Mesenchymal stem cell (in vitro differentiated cells and primary cell): ENCODE measurements at places on chromosomes 2 and 18.

- DNase-seq, result no peak
Observed at GRCh38 chr18:23391156-23391555, 61.9 kb upstream of the RIOK3 start.

DNA sequence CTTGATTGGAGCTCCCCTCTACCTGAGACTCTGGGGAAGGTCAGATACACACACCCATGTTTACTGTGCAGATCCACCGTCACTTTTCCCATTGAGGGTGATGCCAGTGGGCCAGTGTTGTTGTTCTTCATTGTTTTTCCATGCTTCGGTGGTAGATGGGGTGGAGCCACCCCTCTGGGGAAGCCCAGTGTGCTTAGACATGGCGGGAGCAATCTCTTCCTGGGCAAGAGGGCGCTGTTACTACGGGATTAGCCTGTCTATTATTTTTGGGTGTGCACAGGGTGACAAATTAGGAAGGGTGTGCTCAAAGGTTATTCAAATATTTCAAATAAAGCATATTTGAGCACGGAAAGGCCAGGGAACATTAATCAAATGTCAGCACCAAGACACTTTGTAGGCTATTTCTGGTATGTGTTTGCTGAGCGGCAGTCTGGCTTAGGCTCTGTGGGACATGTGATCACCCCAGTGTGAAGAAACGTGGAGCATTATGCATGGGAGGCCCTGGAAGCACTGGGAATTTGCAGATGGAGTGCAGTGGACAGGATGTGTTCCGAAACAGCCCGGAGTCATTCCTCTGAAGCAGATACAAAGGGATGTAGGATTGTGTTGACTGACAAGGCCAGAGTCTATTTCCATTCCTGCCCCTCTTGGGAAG, 34.8 kb upstream of the SMIM21 start:
- no peak for DNase-seq

GRCh38 chr2:69298261-69298660, 88.8 kb downstream of the GFPT1 start:
- DNase-seq, result peak; percentile 91

DNA sequence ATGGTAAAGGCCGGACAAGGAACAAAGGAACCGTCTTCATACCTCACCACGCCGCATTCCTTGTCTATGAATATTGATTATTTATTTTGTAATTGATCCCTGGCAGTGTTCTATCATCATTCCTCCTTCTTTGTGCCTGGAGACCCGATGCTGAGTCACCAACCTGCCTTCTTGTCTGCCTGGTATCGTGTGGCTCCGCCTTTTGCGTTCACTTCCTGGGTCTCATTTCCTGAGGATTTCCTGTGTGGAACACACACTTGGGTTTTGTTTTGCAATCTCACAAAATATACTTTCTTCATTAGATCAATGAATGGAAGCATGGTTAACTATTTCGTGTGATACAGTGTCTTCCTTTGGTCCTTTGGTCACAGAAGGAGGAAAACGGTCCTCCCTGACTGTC, 95.5 kb upstream of the SNTG2 start:
- no peak for DNase-seq

DNA sequence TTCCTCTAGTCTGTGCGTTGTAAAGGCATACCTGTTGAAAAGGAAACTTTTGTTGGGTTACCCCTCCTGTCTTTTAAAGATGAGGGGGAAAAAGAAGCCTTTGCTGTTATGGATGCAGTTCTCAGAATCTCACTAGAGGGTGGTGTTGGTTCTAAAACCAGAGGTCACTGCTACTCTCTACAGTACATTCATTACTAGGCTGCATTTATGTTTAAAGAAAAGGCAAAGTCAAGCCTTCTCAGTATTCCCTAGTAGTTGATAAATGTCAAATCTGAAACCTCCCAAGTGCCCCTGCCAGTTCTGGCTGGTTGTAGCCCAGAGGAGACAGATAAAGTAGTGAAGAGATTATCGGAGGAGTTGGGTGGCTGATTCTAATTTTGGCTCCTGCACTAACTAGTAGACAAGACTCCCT, 1.4 kb upstream of the PLCL1 start:
- peak; percentile 65 for DNase-seq

DNA sequence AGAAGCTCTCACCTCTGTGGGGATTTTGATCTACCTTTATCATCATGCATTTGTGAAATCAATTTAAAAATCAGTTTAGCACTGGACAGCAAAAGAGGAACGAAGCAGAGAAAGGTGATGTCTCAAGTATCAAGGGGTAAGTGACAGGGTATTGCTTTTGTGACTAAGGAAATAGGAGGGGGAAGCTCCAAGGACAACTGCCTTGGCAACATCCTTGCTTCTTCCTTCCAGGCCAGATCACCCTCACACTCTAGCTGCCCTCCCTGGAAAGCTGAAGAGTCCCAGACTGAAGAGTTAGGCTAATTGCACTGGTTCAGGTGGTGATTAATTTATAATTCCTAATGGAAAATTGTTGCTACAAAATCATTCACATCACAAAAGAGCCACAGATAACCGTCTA, 859.1 kb upstream of the ACVR2A start:
- no peak for DNase-seq

GRCh38 chr2:207317378-207317984, 151.7 kb upstream of the KLF7 start:
- DNase-seq, result no peak

- no peak for DNase-seq
Observed at GRCh38 chr2:216188559-216188850, 79.4 kb downstream of the XRCC5 start.

- DNase-seq, result no peak
Observed at GRCh38 chr2:51013933-51014526, 17.9 kb downstream of the NRXN1 start.

- no peak for DNase-seq
Observed at GRCh38 chr18:79855147-79855933, 57.6 kb downstream of the KCNG2 start.

DNA sequence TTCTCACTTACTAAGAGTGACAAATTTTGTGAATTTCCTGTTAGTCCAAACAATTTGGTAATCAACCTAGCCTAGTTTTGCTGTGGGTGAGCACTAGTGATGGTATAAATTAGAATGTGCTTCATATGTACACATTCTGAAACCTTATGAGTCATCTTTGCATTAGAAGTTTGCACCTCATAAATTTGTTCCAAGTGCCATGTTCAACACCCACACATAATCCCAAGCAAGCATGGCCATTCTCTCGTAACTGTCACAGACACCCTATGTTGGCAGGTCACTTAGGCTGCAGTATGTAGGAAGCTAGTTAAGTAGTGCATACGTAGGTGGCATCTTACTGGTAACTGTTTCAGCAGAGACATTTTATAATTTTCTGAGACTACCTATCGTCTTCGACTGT, 46.9 kb downstream of the NAB1 start:
- DNase-seq, result no peak

DNA sequence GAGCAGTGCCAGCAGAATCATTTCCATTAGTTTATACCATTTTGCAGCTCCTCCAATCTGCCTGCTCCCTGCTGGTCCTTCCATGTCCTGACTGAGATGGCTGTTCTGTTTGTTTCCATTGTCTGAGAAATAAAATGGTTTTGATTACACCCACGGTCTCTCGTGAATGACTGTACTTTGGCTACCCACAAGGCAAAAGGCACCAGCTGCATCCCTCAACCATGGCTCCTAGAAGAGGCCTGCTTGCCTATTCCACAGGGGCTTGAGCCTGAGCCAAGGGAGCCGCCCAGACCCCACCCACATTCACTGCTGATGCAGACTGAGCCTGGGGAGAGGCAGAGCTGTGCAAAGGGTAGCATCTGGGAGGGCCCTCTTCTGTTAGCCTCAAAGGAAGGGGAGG, 31.2 kb downstream of the MARCHF4 start:
- no peak for DNase-seq

DNA sequence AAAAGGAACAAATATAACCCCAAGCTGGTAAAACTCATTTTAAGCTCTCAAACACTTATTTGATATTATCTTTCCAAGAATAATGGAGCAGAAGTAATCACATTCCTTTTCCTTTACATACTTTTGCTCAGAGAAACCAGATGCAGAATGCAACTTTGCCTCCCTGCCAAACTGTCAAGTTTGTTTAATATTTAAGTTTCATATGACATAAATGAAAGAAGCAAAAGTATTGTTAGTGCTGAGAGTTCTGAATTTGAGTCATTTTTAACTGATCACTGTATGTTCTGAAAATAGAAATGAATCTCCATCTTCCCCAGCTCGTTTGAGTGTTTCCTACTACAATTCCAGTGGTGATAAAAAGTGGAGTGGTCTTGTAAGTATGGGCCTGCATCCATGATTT, 423.4 kb downstream of the PID1 start:
- no peak for DNase-seq

- DNase-seq, result no peak
Observed at GRCh38 chr2:182230561-182230960, 196.3 kb downstream of the PDE1A start.

DNA sequence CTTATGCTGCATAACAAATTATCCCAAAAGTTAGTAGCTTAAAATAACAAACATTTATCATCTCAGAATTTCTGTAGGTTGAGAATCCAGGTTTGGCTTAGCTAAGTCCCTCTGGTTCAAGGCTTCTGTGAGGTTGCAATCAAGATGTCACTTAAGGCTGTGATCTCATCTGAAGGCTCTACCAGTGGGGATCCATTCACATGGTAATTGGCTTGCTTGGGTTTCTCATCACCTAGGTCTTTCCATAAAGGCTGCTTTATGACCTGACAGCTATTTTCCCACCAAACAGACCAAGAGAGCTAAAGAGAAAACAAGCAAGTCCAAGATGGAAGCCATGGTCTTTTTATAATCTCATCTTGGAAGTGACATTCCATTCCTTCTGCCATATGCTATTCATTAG, 137.3 kb downstream of the DTNA start:
- no peak for DNase-seq

DNA sequence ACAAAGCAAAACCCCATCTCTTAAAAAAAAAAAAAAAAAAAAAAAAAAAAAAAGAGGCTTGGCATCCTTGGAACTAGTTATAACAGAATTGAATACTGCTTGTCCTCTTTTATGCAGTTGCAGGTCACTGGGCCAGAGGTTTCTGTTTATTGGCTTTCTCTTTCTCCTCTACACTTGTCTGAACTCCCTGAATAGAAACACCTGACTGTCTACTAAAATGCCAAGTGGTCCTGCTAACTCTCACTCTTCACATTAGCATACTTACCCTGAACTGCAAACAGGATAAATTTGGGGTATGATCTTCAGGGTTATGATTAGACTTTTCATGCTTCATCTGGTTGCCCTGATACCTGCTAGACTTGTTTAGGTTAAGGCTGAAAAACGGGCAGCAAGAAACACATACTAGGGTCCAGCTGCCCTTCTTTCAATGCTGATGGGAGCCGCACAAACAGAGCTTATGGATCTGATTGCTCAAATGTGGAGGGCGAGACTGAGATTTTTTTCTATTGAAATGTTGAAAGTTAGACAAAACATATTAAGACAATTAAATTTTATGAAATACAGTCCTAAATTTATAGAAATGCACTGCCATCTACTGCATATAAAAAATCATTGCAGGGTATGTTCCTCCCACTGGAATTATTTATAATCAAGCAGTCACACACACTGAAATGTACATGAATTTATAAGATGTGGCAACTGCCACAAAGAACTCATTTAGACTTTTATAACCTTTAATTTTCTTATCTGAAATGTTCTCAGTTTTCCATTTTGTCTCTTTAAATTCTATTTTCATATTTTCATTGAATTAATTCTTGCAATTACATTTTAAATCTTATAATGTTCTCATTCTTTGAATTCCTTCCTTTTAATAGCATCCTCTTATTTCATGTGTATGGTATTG, 40.8 kb downstream of the GTF3C3 start:
- peak; percentile 17 for DNase-seq

GRCh38 chr18:4524096-4524495, 69.0 kb upstream of the DLGAP1 start:
- no peak for DNase-seq

GRCh38 chr2:165793779-165794535, at the start of gene GALNT3:
GALNT3 (minus strand) TSS chr2:165794247; CDS start chr2:165770700, 23,547 bp downstream.
- DNase-seq, result peak; percentile 11

DNA sequence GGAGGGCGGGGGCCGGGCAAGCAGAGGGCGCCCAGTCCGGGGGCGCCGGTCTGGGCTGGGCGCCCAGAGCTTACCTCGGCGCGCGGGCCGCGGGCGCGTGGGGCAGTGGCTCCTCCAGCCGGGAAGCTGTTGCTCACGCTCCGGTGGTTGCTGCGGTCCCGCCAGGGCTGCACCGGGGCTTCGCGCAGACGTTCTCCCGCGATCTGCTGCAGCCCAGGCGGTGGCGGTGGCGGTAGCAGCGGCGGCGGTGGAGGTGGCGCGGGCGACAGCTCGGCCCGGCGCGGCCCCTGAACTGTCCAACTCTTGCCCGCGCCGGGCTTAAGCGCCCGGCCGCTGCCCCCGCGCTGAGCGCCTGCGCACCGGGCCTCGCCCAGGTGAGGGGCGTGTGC, 391 bp downstream of the ZNF385B start:
- peak; percentile 3 for DNase-seq

DNA sequence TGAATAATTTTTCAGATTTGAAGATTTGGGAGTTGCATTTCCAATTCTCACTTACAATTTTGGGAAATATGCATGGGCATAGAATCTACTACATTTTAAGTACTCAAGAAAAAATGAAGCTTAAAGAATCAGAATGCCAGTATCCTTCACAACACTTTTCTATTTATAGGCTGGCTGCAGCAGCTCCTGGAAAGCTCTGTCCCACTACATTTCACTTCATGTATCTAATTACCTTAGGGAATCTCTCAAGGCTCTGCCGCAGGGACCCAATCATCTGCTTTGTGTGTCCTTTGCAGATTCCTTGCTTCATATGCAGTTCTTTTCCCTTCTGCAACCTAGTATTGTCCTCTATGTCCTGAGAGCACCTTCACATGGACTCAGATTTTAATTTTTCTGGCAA, 102.9 kb downstream of the NUP35 start:
- no peak for DNase-seq
